ENCODE measurements at places on chromosomes 6 and 20. TPM values are rescaled to one million over a fixed set of nuclear protein-coding genes. Genes with fewer than 3 reads are reported as not detected.
A peak's percentile ranks its signal among the peaks of the same experiment; 100 is the strongest.

- no peak for DNase-seq
These were observed 4.9 kb downstream of the FRS3 start for GRCh38 chr6:41774841-41775240.

- DNase-seq, result no peak
These were observed 1.6 kb upstream of the PSMB8 start for GRCh38 chr6:32845384-32845884.

DNA sequence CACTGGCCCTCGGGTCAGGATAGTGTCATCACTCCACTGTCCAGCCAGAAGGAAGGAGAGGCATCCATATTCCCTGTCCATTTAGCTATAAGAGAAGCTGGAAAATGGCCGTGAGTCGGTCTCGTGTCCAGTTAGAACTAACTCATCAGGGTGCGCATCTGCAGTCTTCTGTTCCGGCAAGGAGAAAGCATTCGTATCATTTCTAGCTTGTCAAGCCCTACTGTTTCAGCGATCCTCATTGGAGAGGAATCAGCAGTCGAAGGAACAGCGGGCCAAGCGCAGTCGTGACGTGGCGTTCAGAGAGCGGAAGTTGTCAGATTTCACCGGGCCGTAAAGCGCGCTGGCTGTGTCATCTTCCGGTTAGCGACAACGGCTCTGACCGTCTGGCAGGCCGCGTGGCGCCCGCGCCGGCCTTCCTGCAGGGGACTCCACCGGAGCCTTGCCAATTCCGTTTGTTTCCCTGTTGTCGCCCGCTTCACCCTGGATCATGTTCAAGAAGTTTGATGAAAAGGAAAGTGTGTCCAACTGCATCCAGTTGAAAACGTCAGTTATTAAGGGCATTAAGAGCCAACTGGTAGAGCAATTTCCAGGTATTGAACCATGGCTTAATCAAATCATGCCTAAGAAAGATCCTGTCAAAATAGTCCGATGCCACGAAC is 32.9 kb downstream of the HM13 start:
- DNase-seq, result peak; percentile 85

GRCh38 chr20:18252597-18253451 is 35.5 kb upstream of the ZNF133 start:
- no peak for DNase-seq

DNA sequence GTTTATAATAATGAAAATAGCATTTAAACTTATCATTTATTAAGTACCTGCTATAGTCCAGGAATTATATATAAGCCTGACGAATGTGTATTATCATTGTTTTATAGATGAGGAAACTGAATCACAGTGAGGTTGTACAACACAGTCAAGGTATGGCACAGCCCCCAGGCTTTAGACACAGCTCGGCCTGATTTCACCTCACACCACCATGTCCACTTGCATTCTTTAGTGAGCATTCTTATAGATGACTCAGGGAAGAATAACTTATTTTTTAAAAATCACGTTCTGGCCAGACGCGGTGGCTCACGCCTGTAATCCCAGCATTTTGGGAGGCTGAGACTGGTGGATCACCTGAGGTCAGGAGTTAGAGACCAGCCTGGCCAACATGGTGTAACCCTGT is 289.0 kb downstream of the SYNE1 start:
- DNase-seq, result no peak

DNA sequence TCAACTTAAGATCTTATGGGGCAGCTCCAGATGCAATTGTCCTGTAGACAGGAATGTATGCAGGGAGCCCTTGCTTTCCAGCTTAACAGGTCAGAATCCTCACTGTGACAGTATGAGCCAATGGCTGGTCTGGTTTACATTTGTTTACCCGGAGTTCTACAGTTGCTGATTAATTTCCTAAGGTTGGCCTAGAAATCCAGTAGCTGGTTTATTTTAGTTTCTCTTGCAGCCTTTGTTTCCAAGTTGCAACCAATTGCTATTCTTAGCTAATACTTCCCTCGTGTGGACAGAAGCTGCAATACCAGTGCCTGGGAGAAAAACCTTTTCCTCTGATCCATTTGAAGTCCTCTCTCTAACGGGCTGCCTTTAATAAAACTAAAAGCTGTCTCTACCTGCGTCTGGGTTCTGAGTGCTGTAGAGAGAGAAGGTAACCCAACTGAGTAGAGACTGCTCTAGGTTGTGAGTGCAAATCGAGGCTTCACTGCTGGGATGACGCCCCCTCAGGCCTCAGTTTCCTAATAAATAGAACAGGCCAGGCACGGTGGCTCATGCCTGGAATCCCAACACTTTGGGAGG is 45.9 kb downstream of the ZNF217 start:
- no peak for DNase-seq

DNA sequence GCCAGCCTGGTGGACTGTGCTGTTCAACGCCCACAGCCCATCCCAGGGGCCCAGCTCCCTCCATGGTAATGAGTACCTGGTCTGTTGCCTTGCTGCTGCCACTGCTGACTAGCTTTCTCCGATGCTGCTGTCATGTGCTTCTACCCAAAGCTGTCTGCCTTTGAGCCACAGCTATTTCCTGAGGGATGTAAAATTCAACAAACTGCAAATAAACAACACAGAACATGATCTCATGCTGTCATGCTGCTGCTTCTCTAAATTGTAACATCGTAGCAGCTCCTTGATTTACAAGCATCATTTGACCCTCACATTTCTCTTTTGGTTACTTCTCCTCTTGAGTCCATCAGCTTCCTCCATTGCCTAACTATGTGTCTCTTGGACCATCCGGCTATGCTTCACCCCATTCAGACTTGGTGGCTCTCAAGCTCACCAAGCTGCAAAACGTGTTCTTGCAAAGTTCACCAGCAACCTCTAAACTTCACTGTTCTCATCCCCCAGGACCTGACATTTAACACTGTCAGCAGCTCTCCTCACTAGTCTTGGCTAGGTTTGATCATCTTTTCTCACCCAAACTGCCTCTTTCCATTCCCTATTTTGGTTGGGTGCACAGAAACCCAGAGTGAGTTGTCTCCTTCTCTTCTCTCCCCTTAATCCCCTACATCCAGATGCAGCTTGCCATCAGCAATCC is 54.6 kb downstream of the FYN start:
- DNase-seq, result no peak

DNA sequence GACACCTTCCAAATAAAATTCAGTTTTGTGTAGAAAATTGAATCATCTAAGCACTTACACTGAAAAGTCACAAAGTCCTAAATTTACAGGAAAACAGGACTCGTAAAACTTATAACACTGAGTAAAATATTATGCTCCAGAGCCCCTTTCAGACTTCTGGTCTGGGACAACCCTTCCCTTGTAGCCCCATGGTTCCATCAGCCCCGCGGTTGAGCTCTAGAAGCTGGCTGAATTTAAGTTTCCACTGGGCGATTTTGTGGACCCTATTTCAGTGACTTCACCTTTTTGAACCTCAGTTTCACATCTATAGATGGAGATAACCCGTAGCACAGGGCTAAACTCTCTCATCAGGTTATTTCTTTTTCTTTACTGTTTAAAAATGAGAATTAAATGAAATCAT is 117.7 kb upstream of the BACH2 start:
- DNase-seq, result no peak

DNA sequence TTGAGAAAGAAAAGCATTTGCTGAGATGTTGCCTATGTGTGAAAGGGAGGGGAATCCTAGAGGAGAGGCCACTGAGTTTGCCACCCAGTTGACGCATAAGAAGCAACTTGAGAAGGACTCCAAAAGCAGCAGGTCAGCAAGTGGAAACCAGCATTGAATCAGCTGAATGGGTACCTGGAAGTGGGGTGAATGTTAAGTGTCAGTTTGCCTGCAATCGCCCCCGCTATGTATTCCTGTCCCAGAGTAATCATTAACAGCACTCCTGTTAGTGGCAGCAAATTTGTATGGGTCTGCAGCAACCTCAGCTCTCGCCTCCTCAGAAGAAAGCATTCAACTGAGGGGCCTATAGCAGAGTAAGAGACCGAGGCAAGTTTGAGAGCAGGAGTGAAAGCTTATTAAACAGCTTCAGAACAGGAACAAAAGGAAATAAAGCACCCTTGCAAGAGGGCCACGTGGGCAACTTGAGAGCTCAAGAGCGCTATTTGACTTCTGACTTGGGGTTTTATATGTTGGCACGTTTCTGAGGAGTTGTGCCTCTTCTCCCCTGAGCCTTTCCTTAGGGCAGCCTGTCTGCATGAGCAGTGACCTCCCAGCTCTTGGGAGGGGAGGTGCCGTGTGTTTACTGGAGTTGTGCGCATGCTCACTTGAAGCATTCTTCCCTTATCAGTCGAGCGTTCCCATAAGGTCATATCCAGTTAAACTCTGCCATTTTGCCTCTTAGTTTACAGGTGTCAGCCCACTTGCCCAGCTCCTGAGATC is 122.6 kb upstream of the PHACTR1 start:
- DNase-seq, result no peak

DNA sequence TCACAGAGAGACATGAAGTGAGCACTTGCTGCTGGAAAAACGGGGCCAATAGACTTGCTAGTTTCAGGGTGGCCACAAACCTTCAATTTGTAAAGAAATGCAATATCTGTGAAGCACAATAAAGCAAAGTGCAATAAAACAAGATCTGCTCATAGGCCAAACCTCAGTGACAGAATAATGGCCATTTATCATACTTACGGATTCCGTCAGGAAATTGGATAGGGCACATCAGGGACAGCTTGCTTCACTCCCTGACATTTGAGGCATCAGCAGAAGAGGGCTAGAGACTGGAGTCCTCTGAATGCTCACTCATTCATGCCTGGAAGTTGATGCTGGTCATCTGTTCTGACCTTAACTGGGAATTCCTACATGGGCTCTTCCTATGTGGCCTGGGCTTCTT is 165.5 kb upstream of the OPRM1 start:
- DNase-seq, result no peak

DNA sequence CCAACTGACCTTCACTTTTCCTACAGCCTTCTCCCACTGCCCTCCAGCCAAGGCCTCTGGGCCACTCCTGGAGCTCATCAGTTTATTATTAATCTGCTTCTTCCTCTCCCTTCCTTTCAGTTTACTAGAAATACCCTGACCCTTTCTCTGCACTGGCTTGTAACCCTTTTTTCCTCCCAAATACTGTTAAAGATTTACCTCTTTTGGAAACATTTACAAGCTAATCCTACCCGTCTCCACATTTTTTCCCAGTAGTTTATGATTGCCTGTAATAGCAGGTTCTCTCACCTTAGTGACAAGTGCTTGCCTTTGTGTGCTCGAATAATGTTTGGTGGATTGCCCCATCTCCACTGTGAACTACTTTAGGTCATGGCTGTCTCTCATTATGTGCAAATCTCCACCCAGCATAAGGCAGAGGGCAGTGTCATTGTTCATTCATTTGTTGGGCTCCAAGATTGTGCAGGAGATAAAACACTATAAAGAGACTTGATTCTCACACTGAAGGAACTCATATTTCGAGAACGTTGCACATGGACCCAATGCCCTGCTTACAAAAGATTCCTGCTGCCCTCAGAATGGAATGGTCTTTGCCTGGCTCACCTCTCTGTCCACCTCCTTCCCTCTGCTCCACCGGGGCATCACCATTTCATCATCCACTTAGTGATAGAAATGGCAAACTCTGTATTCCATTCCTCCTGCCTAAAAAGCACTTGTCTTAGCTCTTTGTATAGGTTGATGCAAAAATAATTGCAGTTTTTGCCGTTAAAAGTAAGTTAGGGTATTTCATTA is 491.1 kb downstream of the UTRN start:
- no peak for DNase-seq

DNA sequence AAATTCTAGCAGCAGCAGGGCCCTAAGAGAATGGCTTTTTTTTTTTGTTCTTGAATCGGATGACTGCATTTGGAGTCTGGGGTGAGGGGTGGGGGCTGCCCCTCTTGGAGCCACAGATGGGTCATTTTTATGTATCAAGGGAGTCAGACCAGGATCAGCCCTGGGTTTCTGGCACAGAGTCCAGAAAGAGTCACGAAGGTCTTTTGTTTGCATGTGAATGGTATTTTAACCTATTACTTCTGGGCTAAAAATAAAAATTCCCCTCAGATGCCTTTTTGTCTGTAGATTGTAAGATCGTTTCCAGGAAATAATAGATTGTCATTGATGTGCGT is 72.5 kb downstream of the PHACTR3 start:
- no peak for DNase-seq

- no peak for DNase-seq
These were observed 197.2 kb upstream of the SUPT3H start for GRCh38 chr6:45574885-45575284.

GRCh38 chr6:26056583-26057350 is 30.5 kb upstream of the HFE start:
- peak; percentile 38 for DNase-seq

DNA sequence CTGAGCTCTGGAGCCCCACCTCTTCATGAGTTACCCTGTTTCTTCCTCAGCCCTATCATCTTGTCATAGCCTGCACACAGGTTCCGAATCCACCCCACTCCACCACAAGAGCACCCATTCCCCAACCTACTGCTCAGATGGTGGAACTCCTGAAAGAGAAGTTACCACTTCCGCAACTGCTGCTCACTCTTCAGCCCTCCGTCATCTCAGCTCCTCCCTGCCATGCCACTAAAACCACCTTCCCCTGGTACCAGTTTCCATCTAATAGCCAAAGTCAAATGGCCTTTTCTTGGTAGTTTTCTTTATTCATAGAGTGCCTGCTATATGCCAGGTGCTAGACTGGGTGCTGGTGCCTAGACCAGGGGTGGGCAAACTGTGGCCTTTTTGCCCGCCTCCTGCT is 3.9 kb downstream of the RAB22A start:
- DNase-seq, result no peak

DNA sequence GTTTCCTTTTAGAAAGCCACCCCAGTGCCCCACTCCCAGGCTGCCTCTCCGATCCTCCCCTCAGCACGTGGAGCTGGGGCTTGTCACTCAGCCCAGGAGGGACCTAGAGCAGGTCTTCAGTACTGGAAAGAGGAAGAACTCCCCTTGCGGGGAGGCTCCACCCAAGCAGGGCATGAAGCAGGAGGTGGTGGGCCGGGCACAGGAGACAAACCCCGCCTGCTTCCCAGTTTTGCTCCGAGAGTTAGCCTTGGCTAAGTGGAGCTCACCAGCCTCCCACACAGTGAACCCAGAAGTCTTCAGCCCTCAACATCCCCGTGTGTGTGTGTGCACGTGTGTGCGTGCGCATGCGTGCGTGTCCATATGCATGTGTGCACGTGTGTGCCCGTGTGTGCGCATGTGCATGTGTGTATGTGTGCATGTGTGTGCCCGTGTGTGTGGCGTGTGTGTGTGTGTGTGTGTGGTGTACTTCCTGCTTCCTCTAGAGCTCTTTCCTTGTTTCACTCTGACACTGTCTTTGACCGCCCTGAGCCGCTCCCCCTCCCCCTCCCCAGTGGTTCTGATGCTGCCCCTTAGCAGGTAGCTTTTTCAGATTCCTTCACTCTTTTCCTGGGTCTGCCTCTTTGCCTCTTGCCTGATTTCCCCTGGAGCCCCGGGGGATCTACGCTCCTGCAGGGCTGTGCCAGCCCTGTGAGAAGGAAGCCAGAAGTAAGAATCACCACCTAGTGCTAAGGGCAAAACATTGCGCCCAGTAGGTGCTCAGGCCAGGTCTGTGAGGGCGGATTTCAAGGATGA is 239.8 kb downstream of the CDC5L start:
- DNase-seq, result no peak

GRCh38 chr20:51747182-51747911 is 20.8 kb downstream of the ATP9A start:
- DNase-seq, result no peak

GRCh38 chr6:14117158-14118090 is at the start of gene CD83:
Gene CD83, plus strand, starts transcription at chr6:14117772. Its CDS starts 40 bp downstream, at chr6:14117812.
- DNase-seq, result peak; percentile 88

GRCh38 chr6:33967966-33968724 is 164.3 kb upstream of the MLN start:
- no peak for DNase-seq

RIPOR2 gene
- total RNA-seq, result 0.51 TPM

GINM1 gene
- 21.7 TPM for total RNA-seq

AHCY gene
- total RNA-seq, result 41.2 TPM

MYLK4 gene
- 0.43 TPM for total RNA-seq

WRNIP1 gene
- total RNA-seq, result 23.9 TPM

OXT gene
- not detected for total RNA-seq

Data from pancreas (tissue), 10 donors.